Left lung (tissue), 14 donors: ENCODE measurements at places on chromosomes 4 and X. TPM values are rescaled to one million over a fixed set of nuclear protein-coding genes. Genes with fewer than 3 reads are reported as not detected.
A peak's percentile ranks its signal among the peaks of the same experiment; 100 is the strongest.

Gene RAB9B
- 3.2 TPM for polyA plus RNA-seq

Gene XKRX
- 2.0 TPM for polyA plus RNA-seq

Gene HPGDS
- 3.8 TPM for polyA plus RNA-seq

Gene HERC5
- 4.4 TPM for polyA plus RNA-seq

Gene VEGFC
- 29.5 TPM for polyA plus RNA-seq

Gene CDKL2
- polyA plus RNA-seq, result 5.9 TPM

Gene ZBTB49
- polyA plus RNA-seq, result 11.0 TPM

DNA sequence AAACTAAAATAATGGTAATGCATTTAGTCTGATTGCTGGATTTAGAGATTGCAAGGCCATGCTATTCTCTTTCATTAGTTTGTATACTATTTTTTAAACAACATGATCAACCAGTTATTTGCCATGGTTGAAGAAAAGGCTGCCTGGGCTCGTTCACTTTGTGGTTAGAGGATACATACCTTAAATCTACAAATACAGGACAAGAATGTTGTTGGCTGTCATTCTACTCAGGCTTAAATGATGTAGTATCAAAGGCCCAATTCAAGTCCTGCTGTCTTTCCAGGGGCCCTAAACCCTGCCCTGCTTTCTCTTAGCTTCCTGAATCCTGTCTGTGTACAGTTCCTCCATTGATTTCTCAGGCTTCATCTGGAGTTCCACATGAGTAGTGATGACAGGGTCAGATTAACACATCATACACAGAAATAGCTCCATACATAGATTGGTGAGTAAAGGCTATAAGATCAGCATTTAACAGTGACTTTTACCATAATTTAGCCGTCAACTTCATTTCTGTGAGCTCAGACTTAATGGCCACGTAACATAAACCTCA, 114.9 kb upstream of the GPRIN3 start:
- no peak overlapping the region for H3K4me3 ChIP-seq
- H3K4me1 ChIP-seq, result no peaks in the 10 kb centered on the region
- no peaks in the 10 kb centered on the region for H3K27me3 ChIP-seq
- H3K27ac ChIP-seq, result no peak overlapping the region
- DNase-seq, result no peak

DNA sequence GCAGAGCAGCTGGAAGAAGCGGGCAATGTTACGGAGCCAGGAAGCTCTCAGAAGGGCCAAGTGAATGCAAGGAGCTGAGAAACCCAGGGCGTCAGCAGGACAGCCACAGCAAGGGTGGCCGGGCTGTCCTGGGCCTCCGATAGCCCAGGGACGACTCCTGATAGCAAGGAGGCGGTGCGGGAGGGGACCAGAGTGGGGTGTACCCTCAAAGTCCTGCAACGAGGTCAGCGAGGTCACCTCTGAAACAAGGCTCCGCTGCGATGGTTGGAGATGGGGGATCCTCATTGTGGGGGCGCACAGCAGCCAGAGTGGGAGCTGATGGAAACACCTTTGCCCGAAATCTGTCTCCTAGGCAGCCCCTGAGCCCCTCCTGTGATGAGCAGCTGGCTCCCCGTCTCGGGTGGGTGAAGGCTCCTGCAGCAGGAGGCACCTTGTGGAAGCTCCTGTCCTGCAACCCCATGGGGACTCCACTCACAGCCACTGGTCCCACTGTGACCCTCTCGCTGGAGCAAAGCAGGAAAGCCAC, 4.3 kb upstream of the CCNQ start:
- H3K4me1 ChIP-seq, result no peaks in the 10 kb centered on the region
- no peaks in the 10 kb centered on the region for H3K27me3 ChIP-seq
- no peak overlapping the region for H3K4me3 ChIP-seq
- H3K27ac ChIP-seq, result no peak overlapping the region
- H3K36me3 ChIP-seq, result no peaks in the 10 kb centered on the region

DNA sequence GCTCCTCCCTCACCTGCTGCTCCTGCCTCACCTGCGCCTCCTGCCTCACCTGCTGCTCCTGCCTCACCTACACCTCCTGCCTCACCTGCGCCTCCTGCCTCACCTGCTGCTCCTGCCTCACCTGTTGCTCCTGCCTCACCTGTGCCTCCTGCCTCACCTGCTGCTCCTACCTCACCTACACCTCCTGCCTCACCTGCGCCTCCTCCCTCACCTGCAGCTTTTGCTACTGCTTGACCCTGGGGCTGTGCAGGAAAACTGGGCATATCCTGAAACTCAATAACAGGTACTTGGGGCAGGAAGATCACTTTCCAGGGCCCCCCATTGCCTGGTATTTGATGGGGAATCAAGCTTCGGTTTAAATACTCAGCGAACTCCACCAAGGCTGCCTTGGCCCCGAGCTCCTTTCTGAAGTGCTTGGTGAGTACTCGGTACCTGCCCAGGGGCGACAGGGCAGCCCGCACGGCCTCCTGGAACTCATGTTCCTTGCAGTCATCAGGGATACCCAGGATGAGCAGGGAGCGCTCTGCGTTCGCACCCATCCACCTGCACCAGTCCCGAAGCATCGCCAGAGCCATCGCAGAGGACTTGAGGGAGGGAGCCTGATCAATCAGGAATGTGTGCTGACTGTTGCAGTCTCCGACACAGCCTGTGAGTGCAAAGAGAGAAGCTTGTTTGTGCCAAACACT, 2.7 kb downstream of the PNMA6E start:
- no peak overlapping the region for H3K4me3 ChIP-seq
- peaks cover 6% of the 10 kb centered on the region for H3K27me3 ChIP-seq
- H3K4me1 ChIP-seq, result no peaks in the 10 kb centered on the region
- H3K27ac ChIP-seq, result no peak overlapping the region

DNA sequence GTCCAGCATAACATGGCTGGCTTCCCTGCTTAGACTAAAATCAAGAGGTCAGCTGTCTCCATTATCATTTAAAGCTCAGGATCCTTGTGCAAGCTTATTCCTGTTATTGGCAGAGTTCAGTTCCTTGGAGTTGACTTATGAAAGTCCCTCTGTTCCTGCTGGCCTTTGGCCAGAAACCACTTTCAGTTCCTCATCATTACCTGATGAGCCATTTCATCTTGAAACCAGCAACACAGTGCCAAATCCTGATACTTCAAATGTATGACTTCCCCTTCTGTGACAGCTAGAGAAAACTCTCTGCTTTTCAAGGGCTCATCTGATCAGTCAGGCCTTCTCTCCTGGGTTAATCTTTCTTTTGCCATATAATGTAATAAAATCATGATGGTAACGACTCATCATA, 110.6 kb upstream of the FSTL5 start:
- peak; percentile 2 for DNase-seq
- no peaks in the 10 kb centered on the region for H3K36me3 ChIP-seq
- no peak overlapping the region for H3K27ac ChIP-seq
- H3K4me3 ChIP-seq, result no peak overlapping the region
- no peaks in the 10 kb centered on the region for H3K27me3 ChIP-seq

DNA sequence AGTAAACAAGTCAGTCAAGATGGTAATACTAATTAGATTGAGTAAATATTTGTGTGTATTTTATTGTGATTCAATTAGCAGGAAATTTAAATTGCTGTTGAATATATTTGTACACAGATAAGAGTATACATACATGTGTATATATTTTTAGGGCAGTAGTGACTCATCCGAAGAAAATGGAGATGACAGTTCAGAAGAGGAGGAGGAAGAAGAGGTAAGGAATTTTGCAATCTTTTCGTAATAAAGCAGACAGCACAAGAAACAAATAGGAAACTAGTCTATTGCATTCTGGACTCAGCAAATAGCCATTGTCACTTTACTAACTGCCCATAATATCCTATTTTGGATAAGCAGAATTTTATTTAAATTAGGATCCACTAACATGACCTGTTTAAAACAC, 6.6 kb downstream of the IBSP start:
- no peaks in the 10 kb centered on the region for H3K4me1 ChIP-seq
- H3K27me3 ChIP-seq, result no peaks in the 10 kb centered on the region
- H3K36me3 ChIP-seq, result no peaks in the 10 kb centered on the region
- H3K4me3 ChIP-seq, result no peak overlapping the region
- peak overlapping the region; percentile 18 for H3K27ac ChIP-seq

DNA sequence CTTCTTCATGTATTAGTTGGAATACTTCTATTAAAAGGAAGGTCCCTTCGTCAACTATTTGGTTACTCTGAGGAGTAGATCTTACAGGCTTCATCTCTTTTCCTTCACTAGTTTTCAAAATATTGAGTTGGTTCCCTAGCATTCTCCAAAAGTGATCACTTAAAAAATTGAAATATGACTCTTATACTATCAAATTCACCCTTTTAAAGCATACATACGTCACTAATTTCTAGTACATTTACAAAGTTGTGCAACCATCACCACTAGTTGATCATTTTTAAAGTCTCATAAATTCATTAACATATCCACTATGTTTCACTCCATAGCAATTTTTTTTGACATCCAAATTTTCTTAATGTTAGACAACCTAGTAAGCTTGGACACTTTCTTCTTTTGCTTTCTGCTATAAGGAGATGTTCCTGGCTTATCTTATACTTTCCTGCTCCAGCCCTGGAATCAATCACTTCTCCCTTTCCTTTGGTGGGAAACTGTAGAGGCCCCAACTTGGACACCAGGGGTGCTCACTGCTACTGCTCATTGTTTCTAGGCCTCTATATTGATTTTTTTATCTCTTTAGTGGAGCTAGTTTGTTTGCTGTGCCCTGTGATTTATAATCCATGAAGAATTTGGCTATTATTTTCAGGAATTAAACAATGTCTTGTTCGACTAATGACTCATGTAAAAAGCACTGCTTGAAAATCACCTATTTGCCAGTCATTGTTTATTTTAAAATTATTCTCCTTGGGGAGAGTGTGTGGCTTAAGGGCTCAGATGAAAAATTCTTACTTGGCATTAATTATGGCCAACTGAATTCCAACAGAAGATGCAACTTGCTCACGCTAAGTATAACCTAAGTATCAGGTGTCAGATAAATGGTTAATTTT, 4.0 kb upstream of the ZFX start:
- peaks cover 10% of the 10 kb centered on the region for H3K4me1 ChIP-seq
- DNase-seq, result no peak
- no peak overlapping the region for H3K4me3 ChIP-seq
- no peaks in the 10 kb centered on the region for H3K36me3 ChIP-seq
- H3K27ac ChIP-seq, result no peak overlapping the region

DNA sequence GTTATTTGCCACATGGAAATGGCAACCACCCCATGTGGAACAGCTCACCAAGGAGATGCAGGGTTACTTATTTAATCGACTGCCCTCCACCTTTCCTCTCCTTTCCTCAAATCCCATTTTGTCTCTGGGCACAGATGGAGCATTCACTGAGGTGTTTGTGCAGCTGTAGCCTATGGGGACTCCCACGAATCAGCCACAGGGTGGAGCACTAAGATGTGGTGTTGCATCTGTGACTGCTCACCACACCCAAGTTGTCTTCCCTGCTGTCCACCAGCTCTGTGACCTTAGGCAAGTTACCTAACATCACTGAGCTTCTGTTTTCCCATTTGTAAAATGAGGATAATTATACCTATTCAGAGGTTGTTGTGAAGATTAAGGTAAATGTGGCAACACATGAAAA, 252.4 kb upstream of the CPEB2 start:
- H3K4me1 ChIP-seq, result no peaks in the 10 kb centered on the region
- no peaks in the 10 kb centered on the region for H3K36me3 ChIP-seq
- H3K4me3 ChIP-seq, result no peak overlapping the region
- no peaks in the 10 kb centered on the region for H3K27me3 ChIP-seq
- no peak overlapping the region for H3K27ac ChIP-seq

GRCh38 chr4:152973629-152974467, 37.7 kb downstream of the FHDC1 start:
- no peaks in the 10 kb centered on the region for H3K4me1 ChIP-seq
- no peak overlapping the region for H3K4me3 ChIP-seq
- H3K27me3 ChIP-seq, result no peaks in the 10 kb centered on the region
- H3K36me3 ChIP-seq, result no peaks in the 10 kb centered on the region
- no peak for DNase-seq

- H3K4me3 ChIP-seq, result no peak overlapping the region
- H3K27ac ChIP-seq, result no peak overlapping the region
- H3K36me3 ChIP-seq, result no peaks in the 10 kb centered on the region
Measured at GRCh38 chr4:100081491-100081890, 108.8 kb downstream of the DDIT4L start.

DNA sequence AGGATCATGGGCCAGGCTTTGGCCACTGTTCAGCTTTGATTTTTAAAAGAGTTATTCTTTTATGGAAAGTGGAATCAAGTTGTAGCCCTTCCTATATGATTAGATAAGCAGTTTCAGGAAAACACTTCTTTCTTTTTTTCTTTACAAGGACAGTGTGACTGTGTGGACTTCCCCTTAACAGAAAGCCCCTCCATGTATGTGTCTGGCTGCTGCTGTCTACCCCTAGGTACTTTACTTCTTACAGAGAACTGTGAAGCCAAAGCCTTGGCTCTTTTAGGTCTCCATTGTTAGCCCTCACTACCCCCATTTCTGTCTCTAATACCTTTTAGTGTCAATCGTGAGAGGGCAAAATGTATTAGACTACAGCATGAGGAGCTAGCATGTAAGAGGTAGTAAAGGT, 19.1 kb downstream of the VSIG1 start:
- no peaks in the 10 kb centered on the region for H3K36me3 ChIP-seq
- H3K27me3 ChIP-seq, result no peaks in the 10 kb centered on the region
- no peak overlapping the region for H3K27ac ChIP-seq
- DNase-seq, result no peak

GRCh38 chr4:113756005-113756410, 5.5 kb downstream of the CAMK2D start:
- peaks cover 3% of the 10 kb centered on the region for H3K4me1 ChIP-seq
- no peak overlapping the region for H3K27ac ChIP-seq
- no peak for DNase-seq

DNA sequence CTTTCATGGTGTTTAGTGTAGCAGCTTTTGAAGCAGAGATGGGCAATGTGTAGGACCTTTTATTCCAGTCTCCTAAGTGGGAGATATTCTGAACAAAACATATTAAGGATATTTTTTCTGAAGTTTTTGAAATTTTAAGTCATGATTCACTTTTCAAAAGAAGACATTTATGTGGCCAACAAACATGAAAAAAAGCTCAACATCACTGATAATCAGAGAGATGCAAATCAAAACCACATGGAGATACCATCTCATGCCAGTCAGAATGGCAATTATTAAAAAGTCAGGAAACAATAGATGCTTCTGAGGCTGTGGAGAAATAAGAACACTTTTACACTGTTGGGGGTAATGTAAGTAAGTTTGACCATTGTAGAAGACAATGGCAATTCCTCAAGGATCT, 76.0 kb downstream of the FAT4 start:
- no peak overlapping the region for H3K4me3 ChIP-seq
- H3K36me3 ChIP-seq, result no peaks in the 10 kb centered on the region
- H3K4me1 ChIP-seq, result peaks cover 9% of the 10 kb centered on the region
- no peak for DNase-seq

DNA sequence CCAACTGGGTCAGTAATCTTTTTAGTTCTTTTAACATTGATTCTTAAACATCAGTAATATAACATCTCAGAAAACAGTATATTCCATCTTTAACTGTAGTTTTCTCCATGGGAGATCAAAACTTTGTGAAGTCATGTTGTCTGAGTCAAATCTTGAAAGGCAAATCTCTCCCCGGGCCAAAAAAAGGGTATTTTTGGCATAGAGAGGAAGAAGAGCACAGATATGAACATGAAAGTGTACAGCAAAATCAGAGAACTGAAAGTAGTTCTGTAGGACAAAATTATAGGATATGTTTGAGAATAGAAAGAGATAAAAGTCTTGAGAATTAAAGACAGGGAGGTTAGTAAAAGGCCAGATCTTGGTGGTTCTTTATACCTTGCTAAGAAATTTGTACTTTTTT, 176.4 kb upstream of the GYPA start:
- no peaks in the 10 kb centered on the region for H3K36me3 ChIP-seq
- H3K4me3 ChIP-seq, result no peak overlapping the region
- no peaks in the 10 kb centered on the region for H3K4me1 ChIP-seq
- H3K27me3 ChIP-seq, result no peaks in the 10 kb centered on the region
- H3K27ac ChIP-seq, result no peak overlapping the region
- no peak for DNase-seq
